Activated CD4-positive, alpha-beta T cell treated with anti-CD3 and anti-CD28 coated beads, Interleukin-2, amount 50 U/mL, for 16 hours (primary cell): ENCODE measurements at places on chromosomes 7 and 10.

DNA sequence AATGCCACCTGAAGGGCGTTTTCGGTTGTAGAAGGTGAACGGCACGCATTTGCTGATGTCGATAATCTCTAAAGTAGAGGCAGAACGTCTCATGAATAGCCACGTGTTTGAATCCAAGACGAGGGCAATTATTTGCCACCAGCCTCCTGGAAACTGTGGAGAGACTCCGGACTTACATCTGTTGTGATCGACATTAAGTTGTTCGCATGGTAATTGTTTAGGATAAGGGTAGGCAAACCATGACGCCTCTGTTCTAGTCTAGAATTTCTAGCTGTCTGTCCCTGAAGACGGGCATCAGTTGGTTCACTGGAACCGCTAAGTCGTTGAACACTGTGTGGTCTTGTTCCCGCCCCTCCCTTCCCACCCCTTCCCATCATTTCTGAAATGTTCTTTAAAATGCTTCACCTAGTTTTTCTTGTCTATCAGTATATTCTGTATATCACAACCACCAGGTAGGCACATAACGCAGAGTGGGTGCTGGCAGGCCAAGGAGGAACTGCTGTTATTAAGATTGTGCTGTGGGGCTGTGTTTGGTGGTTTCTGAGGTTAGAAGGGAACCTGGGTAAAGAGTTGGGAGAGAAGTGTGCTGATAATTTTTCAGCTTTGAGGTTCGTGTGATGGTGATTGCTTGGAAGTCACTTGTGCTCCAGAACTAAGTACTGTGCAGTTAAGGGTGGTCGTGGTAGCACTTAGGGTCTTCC, 1.2 kb downstream of the UBE3C start:
- DNase-seq: peak; percentile 28

DNA sequence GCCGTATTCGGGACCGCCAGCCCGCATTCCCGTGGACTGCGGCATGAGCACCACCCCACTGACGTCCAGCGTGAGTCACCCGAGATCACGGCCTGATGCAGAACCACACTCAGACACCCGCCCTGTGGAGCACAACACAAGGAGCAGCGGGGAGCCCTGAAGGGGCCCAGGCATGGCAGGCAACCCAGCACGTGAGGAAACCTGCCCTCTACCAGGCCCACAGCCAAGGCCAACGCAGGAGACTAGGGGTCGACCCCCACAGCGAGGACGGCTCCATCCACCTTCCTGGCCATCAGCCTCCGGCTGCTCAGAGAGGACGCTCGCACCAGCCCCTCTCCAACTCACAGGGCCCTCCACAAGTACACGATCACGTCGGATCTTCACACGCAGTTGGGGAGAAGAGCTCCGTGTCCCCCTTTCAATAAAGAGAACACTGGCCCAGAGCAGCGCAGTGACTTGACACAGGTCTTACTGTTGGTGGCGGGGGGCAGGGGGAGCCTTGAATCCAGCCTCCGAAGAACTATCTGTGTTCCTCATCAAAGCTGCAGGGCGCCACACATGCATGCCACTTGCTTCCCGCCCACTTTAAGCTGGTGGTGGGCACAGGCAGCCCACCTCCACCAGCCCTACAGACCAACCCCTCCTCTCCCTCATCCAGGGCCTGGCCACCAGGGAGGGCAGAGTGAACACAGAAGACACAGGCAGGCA, 22.0 kb downstream of the MAD1L1 start:
- no peak for DNase-seq

DNA sequence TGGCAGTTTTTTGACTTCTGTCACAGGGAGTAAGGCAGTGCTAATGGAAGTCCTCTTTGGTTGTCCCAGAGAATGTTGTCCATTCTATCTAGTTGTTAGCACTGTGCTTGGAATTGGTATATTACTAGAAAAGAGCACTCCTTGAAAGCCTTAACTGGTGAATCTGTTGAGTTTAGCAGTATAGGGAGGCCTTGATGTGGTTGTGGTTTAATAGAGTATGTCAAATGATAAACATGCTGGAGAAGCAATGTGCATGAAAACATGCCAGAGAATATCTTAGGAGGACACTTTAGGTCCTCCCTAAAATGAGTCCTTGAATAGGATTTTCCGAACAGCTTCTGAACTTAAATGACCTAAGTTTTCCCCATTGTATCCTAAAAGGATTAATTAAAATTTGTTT, 98.6 kb downstream of the BTRC start:
- no peak for DNase-seq

- no peak for DNase-seq
Measured at GRCh38 chr10:128625926-128626325, 499.7 kb upstream of the MKI67 start.

GRCh38 chr7:72446131-72446530, 34.0 kb upstream of the CALN1 start:
- DNase-seq: no peak

GRCh38 chr10:72887043-72887442, 6.5 kb upstream of the OIT3 start:
- no peak for DNase-seq

- DNase-seq: no peak
Measured at GRCh38 chr7:46610746-46611145, 689.7 kb upstream of the IGFBP3 start.

GRCh38 chr7:155731380-155731779, 80.9 kb downstream of the SHH start:
- DNase-seq: no peak

GRCh38 chr7:1964211-1964912, 268.4 kb downstream of the MAD1L1 start:
- no peak for DNase-seq

GRCh38 chr7:123966936-123967335, 41.9 kb downstream of the SPAM1 start:
- no peak for DNase-seq

GRCh38 chr10:103905441-103905840, 12.5 kb downstream of the STN1 start:
- DNase-seq: no peak

DNA sequence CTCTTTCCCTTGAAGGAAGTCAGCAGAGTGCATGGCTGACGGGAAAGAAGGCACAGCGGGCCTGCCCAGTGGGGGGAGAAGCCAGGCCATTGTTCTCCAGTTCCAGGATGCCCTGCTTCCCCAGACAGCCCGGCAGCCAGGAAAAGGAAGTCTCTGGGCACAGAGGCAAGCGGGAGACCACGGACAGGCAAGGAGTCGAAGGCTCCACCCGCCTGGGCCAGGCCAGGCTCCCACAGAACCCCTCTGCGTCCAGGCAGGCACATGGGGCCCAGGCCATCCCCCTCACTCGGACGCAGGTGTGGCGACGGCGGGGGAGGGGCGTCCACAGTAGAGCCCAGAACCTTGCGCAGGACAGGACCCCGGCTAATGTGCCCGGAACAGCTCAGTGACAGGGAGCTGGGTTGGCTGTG, 8.7 kb downstream of the GPR146 start:
- DNase-seq: no peak

GRCh38 chr10:96655461-96656197, 64.7 kb downstream of the PIK3AP1 start:
- DNase-seq: no peak

GRCh38 chr10:132691711-132692153, 94.2 kb downstream of the NKX6-2 start:
- no peak for DNase-seq

DNA sequence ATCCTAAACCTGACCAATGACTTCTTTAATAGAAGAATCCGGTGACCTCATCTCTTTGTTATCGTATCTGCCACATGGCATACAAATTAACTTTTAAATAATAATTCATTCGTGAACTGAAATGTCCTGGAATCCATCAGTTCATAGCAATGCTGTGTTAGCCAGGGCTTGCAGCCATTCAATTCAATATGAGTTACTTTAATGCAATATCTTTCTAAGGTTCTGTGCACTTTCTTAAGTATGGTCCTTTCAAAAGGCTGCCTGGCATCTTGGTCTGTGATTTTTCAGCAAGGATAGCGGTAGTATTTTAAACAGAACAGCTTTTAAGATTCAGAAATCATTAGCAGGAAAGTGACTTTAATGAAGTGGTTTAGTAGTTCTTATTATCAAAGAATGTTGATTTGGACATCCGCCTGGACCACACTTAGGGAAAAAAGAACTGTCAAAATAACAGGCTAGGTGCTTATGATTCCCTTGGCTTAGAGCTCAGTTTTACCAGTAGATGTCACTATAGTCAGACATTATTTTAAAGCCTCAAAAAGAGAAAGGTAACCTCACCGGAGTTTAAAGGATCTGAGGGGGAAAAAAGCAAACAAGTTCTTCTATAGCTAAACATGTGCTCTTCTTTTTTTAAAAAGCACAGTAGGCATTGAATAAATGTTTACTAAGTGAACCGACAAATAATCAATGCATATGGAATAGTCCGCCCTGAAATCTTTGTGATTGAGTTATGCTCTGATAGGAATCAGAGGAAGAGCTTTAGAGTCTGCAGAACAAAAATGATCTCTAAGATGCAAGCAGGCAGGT, 22.7 kb downstream of the SLC35G1 start:
- no peak for DNase-seq

GRCh38 chr7:85776691-85777345, 590.0 kb upstream of the SEMA3D start:
- DNase-seq: no peak

DNA sequence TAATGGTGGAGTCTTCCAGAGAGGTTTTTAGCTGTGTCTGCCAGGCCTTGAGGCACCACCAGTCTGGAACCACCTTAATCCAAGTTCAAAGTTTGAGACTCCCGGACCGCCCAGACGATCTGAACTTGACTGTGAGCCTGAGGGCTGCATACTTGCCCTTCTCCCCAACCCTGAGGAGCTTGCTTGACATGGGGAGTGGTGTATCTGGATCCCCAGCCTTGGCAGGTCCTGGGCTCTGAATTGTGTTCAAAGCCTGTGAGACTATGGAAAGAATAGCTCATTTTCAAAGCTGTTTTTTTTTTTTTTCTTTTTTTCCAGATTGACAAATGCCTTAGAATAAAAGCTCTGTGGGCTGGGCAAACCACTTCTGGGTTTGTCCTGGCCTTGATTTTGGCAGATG, 22.3 kb upstream of the CAMK1D start:
- DNase-seq: no peak

DNA sequence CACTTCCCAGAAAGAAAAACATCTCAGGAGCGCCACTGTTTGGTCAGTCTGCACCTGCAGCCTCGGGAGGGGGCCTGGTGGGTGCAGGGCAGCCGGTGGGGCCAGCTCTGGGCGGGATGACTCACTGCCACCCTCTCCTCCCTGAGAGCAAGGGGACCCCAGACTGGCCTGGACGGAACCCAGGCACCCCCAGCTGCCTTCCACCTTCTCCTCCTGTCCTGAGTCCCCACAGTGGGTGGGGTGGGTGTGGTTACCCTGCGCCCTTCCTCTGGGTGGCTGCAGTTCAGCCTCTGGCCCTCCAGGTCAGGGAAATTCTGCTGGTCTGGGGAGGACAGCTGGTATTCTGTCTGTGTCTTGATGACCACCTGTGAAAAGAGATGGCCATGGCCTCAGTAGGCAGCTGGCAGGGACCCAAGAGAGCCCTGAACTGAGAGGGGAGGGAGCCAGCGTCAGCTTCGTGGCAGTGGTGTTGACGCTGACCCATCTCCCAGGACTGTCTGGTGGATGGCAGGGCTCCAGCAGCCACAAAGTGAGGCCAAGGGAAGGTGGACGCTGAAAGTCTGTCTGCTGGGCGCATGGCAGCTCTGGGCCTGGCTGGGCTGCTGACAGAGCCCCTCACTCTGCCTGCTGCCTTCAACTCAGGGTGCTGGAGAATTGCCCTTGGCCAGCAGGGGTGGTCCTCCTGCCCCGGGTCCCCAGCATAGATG, 8.9 kb downstream of the CALY start:
- no peak for DNase-seq

DNA sequence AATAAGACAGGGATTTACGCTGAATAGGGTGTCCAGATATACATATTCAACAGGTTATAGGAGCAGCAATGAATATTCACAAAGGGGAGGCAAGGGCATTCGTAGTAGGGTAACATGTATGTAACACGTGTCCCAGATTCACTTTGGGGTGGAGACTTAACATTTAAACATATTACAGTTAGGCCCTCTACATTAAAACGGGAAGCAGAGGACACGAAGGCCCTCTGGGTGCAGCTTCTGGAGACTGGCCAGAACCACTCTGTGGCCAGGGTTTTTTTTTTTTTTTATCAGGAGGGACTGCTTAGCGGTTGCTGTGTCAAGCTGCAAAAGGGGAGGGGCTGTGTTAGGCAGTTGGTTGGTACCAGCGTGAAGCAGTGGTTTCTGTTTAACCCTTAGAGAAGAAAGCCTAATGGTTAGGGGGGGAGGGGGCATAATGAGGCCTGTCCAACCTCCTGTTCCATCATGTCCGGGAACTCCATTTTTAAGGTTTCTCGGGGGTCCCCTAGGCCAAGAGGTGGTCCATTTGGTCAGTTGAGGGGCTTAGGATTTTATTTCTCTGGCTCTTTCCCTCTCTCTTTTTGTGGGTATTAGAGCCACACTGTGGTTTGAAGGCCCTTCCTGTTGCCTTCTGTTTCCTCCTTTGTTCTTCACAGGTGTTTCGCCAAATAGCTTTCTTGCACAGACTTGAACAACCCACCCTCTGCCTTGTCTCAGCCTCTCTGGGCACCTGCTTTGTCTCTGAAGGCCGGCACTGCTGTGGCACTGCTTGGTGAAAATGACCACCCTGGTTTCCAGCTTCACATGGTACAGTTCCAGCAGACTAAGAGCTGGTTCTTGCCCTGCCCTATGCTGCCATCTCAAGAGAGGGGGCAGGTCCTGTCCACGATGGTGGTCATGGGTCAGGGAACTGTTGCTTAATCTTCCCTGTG, 26.4 kb downstream of the PRF1 start:
- peak; percentile 79 for DNase-seq

DNA sequence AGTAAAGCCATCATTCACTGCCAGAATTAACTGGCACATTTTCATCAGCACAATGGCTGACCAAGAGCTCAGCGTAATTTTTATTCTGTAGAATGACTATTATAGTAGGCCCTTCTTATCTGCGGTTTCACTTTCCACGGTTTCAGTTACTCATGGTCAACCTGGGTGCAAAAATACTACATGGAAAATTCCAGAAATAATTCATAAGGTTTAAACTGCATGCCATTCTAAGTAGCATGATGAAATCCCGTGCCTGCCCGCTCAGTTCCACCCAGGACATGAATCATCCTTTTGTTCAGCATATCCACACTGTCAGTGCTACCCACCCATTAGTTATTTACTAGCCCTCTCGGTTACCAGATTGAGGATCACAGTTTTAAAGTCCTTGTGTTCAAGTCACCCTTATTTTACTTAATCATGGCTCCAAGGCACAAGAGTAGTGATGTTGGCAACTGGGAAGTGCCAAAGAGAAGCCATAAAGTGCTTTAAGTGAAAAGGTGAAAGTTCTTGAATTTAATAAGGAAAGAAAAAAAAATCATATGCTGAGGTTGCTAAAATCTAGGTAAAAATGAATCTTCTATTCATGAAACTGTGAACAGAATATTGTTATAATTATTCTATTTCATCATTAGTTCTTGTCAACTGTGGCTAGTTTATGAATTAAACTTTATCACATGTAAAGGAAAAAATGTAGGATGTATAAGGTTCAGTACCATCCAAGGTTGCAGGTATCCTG, 204.9 kb downstream of the DOCK4 start:
- DNase-seq: no peak

GRCh38 chr10:91367127-91367531, 43.0 kb upstream of the HECTD2 start:
- DNase-seq: no peak

GRCh38 chr7:131357282-131357880, 29.7 kb downstream of the MKLN1 start:
- no peak for DNase-seq

GRCh38 chr10:126235091-126235978, 152.9 kb downstream of the ADAM12 start:
- no peak for DNase-seq
